T-helper 1 cell (primary cell): ENCODE measurements at places on chromosomes 7 and 10.

- DNase-seq: no peak
These were observed 19.0 kb upstream of the CYP3A43 start for GRCh38 chr7:99808766-99809165.

DNA sequence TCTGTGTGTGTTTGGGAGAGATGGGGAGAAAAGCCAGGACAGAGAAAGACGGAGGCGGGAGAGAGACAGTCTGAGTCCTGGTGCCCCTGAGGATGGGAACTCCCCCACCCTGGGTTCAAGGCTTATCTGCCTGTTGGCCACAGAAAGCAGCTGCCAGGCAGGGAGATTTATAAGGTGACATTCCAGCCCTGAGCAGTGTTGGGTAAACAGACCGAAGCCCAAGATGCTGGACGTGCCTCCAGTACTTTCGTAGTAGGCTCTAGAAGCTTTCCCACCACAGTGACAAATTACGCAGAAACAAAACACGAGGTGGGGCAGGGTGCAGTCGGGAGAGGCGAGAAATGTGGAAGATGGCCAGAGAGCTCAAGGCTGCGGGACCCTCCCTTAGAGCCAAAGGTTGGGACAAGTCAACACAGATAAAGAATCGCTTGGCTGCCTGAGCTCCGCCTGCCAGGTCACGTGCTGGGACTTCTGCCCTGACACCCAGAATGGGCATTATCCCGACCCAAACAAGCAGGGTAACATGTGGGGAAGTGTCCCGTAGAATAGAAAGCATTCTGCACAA, 41.1 kb downstream of the CCDC3 start:
- DNase-seq: no peak

GRCh38 chr10:27527666-27528295, 23.7 kb downstream of the RAB18 start:
- DNase-seq: no peak

DNA sequence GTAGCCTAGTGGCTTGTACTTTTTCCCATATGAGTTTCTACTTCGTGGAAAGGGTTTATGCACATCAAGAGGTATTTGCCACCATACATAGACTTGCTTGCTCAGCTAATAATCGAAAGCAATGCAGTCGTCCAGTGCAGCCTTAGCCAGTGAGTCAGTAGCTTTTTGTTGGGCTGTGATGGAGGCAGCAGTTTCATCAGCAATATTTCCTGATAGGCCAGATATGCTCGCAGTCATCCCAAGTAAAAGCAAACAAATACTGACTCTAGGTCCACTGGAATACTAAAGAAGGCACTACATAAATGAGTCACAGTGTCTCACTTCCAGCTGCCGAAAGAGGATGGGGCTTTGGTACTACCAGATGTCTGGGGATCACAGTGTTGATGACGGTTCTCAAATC, 2.1 kb upstream of the BNIP3 start:
- DNase-seq: no peak

DNA sequence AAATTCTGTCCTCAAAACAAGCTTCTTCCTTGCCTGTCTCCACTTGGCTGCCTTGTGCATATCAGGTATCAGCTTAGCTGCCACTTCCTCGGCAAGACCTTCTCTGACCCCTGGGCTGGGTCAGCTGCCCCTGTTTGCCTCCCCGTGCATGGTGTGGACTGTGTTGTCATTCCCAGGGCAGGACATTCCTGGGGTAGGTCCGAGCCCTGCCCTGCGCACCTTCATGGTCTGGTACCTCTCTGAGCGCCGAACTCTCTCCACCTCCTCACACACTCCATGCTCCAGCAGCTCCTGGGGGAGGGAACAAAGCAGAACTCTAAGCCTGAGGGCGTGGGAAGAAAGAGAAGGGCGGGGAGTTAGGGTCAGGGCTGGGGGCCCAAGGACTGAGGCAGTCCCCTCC, 3.8 kb downstream of the POLM start:
- no peak for DNase-seq

GRCh38 chr7:141268614-141269013, 194.8 kb downstream of the TMEM178B start:
- DNase-seq: no peak
